ENCODE measurements at places on chromosomes 12 and 14.

GRCh38 chr12:102675672-102676071, 195.3 kb upstream of the IGF1 start:
- DNase-seq: no peak

GRCh38 chr14:61466249-61466904, 145.0 kb downstream of the PRKCH start:
- DNase-seq: no peak

DNA sequence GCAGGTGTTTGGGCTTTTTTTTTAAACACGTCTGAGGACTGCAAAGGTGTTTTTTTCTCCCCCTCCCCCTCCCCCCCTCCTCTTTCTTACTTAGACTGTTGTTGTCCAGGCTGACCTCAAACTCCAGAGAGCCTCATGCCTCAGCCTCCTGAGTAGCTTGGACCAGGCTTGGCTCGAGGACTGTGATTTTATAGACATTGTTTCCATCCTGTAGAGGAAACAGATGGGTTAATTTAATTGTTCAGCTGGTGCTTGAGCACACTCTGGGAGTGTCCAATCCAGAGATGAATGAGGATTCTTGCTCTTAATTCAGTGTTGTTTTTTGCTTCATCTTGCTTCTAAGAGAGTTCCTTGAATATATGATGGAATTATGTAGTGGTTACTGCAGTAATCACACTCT, 42.1 kb downstream of the RASSF3 start:
- DNase-seq: no peak

GRCh38 chr14:103433916-103434563, 48.8 kb downstream of the MARK3 start:
- DNase-seq: no peak

- DNase-seq: no peak
Observed at GRCh38 chr14:101191101-101191720, 287.7 kb upstream of the RTL1 start.

- no peak for DNase-seq
Observed at GRCh38 chr14:30603402-30603801, 18.7 kb upstream of the SCFD1 start.

DNA sequence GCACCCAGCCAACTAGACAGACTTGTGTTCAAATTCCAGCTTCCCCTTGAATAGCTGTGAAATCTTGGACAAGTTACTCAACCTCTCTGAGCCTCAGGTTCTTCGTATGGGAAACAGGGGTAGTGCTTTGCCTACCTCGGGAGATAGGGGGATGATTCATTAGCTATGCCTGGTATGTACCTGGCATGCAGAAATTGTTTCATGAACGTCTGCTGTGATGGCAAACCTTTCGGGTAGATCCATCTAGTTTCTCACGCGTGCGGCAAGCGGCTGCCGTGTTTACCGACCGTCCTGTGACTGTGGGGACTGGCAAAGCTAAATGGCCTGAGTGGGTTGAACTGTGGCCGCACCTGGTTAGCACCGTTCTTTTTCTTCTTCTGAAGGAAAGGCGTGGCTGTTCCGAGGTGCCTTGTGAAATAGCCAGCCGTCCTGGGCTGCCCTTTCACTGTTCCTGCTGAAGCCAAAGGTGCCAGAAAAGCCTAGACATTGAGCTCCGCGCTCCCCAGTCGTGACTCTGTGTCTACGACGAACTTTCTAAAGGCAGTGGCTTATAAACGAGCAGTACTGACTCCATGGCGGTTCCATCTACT, 40.6 kb upstream of the MED13L start:
- DNase-seq: no peak

DNA sequence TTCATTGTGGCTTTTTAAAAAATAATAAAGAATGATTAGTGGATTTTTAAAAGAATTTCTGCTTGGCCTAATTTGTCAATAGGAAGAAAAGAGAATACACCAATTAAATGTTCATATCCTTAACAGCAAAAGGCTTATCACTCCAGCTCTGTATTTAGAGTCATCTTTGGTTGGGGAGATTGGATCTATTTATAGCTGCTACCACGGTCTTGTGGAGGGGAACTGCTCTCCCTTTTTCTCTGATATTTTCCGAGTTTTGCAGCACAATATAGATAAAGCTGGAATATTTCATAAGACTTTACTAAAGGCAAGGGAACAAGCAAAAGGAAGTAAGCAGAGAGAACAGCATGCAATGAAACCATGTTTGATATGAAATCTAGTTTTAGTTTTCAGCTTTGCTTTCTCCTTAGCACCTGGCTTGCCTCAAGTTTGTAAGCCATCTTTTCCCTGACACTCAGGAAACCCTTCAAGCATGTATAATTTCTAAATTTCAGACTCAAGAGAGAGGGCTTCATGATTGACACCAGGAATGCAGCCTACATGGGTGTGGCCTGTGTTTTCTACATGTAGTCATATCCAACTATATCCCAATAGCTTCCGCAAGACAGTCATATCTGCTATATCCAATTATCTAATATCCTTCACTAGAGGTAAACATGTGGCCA, 35.2 kb downstream of the BRMS1L start:
- no peak for DNase-seq

DNA sequence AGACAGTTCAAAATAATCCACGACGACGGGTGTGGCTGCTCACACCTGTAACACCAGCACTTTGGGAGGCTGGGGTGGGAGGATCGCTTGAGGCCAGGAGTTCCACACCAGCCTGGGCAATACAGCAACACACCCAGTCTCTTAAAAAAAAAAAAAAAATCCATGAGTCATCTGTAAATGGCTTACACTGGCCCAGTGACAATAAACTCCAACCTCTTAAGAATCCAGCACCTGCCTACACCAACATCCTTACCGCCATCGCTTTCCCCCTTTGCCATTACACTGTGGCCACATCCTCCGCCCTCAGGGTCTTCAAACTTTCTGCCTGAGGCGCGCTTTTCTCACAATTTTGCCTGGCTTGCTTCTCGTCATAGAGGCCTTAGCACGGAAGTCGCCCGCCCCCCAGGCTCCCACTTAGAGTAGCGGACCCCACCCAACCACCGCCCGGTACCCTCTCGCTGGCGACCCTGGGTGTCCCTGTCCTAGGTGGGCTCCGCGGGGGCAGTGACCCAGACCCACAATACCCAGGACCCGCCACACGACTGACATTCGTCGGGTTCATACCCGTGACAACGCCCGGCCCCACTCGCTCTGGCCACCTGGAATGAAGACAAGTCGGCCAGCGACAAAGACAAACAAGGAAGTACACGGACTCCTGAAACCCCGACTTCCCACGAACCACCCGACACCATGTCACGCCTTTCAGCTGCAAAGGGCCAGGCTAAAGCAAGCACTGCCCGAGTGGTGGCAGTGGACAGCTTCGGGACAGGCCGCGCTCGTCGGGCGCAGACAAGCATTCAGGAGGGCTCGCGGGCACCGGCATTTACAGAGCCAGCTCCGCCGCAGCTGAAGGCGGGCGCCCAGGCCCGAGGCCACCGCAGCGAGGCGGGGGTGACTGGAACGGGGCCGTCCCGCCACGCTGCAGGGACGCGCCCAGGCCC, 636 bp downstream of the GOLGA3 start:
- DNase-seq: peak; percentile 13

DNA sequence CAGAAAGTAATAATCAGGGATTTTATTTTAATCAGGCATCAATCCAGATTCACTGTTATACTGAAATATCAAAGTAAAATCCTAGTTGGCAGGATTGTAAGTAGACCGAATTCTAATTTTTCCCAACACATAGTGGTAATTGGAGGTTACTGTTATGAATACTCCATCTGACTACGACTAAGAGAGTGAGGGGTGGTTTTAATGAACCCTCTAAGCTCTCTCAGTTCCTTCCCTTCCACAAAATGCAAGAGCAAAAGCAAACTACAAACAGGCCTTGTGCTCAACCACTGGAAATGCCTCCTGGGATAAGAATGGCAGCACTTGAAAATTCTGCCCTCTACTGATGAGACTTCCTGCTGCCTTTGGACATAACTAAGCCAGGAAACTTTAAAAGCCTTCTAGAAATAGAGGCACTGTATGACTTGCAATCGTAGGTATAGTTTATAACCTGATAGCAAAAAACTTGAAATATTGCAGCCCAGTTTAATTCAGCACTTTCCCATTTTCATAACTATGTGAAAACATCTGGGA, 184.8 kb downstream of the SLC16A7 start:
- DNase-seq: no peak

- no peak for DNase-seq
Observed at GRCh38 chr12:56709759-56710376, 15.2 kb downstream of the NACA start.

- DNase-seq: no peak
Observed at GRCh38 chr14:61430066-61430757, 108.8 kb downstream of the PRKCH start.

- DNase-seq: no peak
Observed at GRCh38 chr14:76385435-76385834, 9.5 kb downstream of the ESRRB start.

GRCh38 chr14:52014601-52015267, 25.4 kb downstream of the RTRAF start:
- no peak for DNase-seq

GRCh38 chr12:93059925-93060665, 131.0 kb upstream of the EEA1 start:
- no peak for DNase-seq

- DNase-seq: no peak
Observed at GRCh38 chr12:69442894-69443293, 27.3 kb upstream of the FRS2 start.

- no peak for DNase-seq
Observed at GRCh38 chr12:120230974-120231315, 30.0 kb upstream of the RPLP0 start.

DNA sequence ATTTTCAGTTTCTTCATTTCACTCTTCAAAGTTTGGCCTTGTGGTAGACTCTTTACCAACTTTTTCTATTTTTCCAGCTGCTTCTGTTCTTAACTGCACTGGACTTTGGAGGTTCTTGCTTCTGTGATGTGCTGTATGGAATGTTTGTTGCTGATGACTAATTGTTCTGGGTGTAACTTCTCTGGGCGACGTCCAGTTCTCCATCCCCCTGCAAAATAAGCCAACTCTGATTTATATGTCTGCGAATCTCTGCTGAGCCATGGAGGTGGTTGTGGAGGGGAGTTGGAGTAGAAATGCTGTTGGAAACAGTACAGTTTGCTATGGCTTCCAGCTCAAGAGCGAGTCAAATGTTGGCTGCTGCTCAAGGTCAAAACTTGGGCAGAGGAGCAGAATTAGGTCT, 113.9 kb upstream of the DYRK2 start:
- DNase-seq: no peak

- DNase-seq: no peak
Observed at GRCh38 chr14:99734406-99735051, 50.4 kb downstream of the CYP46A1 start.

- no peak for DNase-seq
Observed at GRCh38 chr12:52812749-52813148, 1.2 kb downstream of the KRT4 start.
